ENCODE measurements at places on chromosomes 6 and 20.

- no peak for DNase-seq
Measured at GRCh38 chr6:126803769-126804168, 314.7 kb upstream of the RSPO3 start.

- peak; percentile 50 for DNase-seq
Measured at GRCh38 chr6:33344701-33345697, 27.5 kb upstream of the ZBTB22 start.

GRCh38 chr20:1810926-1811620, 84.1 kb upstream of the SIRPA start:
- DNase-seq, result no peak

- DNase-seq, result no peak
Measured at GRCh38 chr6:138225953-138226352, 7.7 kb upstream of the PBOV1 start.

DNA sequence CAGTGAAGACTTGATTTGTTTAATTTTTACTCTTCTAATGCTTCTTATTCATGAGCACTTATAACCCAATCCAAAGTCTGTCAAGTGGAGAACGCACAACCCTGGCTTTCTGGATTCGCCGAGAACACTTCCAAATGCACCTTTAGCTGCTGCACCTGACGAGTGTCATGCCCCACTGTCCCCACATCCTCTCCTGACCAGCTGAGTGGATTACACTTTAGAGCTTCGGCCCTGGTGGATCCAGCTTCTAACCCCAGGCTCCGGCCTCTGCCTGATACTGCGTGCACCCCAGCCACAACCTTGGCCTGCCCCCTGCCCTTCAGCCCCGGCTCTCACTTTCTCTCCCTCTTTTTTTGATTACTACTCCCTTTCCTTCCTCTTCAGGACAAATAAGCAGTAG, 258.8 kb downstream of the TMEM242 start:
- DNase-seq, result no peak

GRCh38 chr6:35312076-35312800, 14.6 kb downstream of the DEF6 start:
- no peak for DNase-seq

GRCh38 chr6:106339334-106340029, 13.9 kb upstream of the ATG5 start:
- peak; percentile 68 for DNase-seq

- DNase-seq, result no peak
Measured at GRCh38 chr6:32397252-32397920, 9.6 kb downstream of the BTNL2 start.

- DNase-seq, result peak; percentile 5
Measured at GRCh38 chr6:11938285-11938890, 73.7 kb upstream of the HIVEP1 start.

GRCh38 chr20:10433014-10433622, 904 bp downstream of the MKKS start:
- DNase-seq, result peak; percentile 7

DNA sequence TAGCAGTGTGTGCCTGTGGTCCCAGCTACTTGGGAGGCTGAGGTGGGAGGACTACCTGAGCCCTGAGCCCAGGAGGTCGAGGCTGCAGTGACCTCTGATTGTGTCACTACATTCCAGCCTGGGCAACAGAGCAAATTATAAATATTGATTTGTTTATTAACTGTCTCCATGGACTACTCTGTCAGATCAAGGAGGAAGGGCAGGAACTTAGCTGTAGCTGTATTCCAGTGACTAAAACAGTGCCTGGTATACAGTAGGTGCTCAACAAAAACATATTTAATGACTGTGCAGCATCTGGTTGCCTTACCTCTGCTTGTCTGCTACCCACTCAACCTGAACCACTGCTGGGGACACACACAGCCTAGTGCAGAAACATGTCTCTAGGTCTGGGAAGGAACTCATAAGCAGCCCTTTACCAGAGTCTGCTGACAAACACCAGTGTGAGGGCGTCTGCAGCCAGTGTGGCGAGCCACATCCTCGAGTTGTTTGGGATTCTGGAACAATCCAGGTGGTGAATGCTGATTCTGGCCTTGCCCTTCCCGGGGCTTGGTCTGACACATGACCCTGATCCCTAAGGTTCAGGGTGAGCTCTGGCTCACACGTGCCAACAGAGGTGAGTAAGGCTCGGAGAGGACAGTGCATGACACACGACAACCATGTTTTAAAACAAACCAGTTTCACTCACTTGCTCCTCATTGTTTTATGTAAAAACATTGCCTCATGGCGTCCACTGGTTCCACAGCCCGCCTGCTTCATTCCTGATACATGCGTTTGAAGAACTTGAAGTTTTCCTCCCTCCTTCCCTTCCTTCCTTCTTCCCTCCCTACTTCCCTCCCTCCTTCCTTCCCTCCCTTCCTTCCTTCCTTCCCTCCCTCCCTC, 117.9 kb upstream of the ZNF217 start:
- DNase-seq, result no peak

GRCh38 chr6:150185732-150186117, 42.9 kb downstream of the PPP1R14C start:
- no peak for DNase-seq

- no peak for DNase-seq
Measured at GRCh38 chr6:136923954-136924673, 2.0 kb downstream of the SLC35D3 start.

DNA sequence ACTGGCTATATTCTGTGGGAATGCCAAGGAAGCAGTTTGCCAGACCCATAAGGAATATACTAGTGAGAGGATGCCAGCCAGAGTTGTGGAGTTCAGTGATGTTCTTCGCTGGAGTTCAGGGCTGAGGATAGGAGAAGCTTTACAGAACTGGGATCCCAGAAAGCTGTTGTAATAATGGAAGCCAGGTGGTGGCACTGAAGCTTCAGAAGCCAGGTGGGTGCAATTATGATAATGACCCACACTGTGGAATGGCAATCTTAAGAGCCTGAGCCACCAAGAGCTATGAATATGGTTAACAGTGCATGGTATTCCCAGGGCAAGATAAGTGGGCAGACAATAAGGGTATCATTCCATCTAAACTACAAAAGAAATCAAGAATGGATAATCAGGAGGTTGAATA, 25.1 kb upstream of the ENPP1 start:
- DNase-seq, result no peak

DNA sequence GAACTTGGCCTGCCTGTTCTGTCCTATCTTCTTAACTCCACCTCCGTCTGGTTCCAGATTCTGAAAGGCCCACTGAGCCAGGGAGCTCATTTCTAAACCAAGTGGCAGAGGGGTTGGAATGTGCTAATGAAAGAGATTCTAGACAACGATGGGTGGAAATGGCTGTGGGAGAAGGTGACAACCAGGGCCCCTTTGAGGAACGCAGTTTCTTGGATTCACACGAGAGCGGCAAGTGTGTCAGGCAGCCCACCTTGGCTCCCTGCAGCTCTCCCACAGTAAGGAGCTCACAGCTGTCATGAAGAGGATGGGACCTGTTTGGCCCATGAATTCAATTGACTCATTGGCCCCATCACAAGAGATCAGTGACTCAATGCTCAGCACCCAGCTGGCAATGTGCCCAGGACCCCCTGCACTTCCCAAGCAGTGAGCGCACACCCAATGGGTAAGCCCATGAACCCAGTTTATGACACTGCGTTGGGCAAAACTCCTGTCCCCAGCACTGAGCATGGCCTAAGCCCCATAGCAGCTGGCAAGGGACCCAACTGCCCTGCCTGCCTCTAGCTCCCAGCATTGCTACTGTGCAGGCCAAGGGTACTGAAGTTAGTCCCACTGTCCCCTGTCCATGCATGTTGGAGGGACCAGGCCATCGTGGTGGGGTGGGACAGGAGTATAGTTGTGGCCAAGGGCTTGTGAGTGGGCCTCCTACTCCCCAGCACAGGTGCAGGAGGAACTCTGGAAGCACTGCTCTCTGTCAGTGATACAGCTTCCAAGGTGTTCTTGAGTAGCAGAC, 16.4 kb downstream of the MRPS18A start:
- no peak for DNase-seq

GRCh38 chr20:24702501-24703283, 233.3 kb downstream of the SYNDIG1 start:
- DNase-seq, result no peak

- DNase-seq, result no peak
Measured at GRCh38 chr6:137391061-137391814, 103.0 kb downstream of the OLIG3 start.

- no peak for DNase-seq
Measured at GRCh38 chr20:35297740-35298139, 5.5 kb upstream of the FAM83C start.

- DNase-seq, result no peak
Measured at GRCh38 chr20:43723735-43724134, 3.1 kb downstream of the GTSF1L start.

- no peak for DNase-seq
Measured at GRCh38 chr6:123829302-123829953, 25.8 kb downstream of the NKAIN2 start.

DNA sequence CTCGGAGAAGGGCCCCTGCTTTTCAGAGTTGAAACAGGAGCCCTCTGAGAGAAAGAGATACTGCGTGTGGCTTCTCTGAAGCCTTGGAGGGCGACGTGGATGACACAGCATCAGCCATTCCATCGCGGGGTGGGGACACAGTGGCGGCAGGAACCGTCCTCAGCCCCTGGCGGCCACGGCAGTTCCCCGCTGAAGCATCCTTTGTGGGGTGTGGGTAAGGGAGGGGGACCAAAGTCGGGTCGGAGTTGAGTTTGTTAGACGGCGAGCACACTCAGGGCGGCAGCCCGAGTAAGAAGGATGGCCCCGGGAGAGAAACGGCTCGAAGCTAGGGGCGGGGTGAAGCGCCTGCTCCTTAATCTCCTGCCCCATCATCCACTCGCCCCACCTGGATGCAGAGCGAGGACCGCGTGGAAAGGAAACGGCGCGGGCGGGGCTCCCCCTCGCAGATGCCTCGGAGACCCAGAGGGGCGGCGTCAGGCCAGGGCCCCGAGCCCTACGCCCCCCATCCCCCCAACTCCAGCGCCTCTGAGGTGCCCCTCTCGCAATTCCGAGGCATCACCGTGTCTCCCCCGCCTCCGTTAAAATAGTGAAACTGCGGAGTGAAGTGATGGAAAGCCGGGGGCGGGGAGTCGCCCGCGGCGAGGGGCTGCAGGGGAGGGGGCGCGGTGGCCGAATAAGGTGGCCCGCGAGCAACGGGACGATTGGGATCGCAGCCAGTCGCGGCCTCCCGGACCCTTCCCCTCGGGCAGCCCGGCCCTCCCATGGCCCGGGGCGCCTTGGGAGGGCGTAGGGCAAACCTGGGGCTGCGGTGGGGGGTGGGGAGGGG, 796 bp upstream of the RREB1 start:
- peak; percentile 62 for DNase-seq

DNA sequence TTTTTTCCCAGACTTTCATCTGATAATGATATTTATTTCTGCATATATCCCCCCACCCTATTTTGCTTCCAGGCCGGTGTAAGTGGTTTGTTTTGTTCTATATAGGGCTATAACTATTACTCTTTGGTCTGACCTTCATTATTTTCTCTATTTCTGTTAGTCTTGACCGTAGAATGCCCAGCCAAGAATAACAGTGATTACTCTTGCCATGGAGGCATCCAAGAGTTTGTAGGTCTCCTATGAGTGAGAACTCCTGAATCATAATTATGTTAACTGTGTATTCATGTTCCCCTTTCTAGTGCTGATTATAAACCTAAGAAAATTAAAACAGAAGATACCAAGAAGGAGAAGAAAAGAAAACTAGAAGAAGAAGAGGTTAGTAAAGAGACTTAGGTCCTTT, 52.2 kb downstream of the TOP1 start:
- DNase-seq, result no peak

DNA sequence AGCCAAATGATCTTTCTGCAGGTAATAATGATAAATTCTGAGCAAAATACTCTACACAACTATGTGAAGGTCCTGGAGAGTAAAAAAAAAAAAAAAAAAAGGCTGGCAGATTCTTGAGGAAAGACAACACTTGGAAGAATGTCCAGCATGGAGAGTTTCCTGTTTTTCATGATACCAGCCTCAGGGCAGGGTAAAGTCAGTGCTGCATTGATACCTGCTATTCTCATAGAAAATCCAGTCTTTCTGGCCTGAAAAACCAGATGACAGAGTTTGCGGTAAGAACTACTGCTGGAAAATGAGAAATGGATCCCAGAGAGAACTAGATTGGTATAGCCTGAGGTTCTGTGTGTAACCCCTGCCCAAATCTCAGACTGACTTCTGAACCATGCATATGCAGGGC, 89.1 kb downstream of the AFG1L start:
- DNase-seq, result no peak

- no peak for DNase-seq
Measured at GRCh38 chr6:7446619-7447325, 57.2 kb downstream of the RIOK1 start.

DNA sequence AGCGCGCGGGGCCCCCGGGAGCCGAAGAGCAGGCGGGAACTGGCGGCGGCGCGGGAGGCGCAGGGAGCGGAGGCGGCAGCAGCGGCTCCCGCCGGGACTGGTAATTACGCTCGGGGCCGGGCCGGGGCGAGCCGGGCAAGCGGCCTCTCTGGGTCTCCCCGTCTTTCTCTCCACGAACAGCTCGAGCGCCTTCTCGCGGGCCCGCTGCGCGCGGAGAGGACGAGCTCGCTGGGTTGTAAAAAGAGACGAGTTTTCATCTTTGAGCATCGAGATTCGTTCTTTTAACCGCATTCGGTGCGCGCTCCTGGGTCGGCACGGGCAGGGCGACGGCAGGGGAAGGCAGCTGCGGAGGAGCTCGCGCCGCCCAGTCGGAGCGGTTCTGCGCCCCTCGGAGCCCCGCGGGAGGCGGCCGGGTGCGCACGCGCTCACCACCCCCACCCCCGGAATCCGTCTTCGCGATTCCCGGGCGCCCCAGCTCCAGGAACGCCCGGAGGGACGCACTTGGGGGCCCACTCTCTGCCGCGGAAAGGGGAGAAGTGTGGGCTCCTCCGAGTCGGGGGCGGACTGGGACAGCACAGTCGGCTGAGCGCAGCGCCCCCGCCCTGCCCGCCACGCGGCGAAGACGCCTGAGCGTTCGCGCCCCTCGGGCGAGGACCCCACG, 38.0 kb downstream of the YTHDF1 start:
- DNase-seq, result no peak

GRCh38 chr6:158868122-158868480, 48.9 kb upstream of the EZR start:
- no peak for DNase-seq

DNA sequence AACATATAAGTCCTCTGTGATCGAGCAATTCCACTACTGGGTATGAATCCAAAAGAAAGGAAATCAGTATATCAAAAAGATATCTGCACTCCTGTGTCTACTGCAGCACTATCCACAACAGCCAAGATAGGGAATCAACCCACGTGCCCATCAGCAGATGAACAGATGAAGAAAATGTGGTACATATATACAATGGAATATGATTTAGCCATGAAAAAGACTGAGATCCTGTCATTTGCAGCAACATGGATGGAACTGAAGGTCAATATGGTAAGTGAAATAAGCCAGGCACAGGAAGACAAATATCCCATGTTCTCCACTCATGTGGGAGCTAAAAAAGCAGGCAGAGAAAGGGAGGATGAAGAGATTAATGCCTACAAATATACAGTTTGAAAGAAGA, 95.7 kb upstream of the POPDC3 start:
- DNase-seq, result no peak
